Caco-2 (cell line): ENCODE measurements at places on chromosomes 5 and 9.

- DNase-seq: no peak
Measured at GRCh38 chr9:134503301-134504105, 138.1 kb upstream of the COL5A1 start.

DNA sequence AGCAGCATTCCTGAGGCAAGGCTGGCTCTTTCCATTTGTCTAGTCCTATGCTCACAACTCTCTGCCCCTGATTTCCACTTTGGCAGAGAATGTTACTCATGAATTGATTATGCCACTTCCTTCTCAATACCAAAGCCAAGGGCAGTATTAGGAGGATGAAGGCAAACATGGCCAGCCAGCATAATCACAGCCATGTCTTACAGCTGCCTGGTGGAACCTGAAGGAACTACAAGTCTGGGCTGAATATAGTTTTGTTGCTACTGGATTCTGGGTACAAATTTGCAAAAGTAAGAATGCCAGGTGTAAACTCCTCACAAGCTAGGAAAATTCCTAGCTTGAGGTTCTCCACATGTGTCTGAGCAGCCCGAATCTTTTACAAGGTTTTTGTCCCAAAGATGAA lies 4.2 kb downstream of the SIL1 start:
- DNase-seq: no peak

GRCh38 chr5:159971038-159971437 lies 37.9 kb upstream of the TTC1 start:
- DNase-seq: no peak

DNA sequence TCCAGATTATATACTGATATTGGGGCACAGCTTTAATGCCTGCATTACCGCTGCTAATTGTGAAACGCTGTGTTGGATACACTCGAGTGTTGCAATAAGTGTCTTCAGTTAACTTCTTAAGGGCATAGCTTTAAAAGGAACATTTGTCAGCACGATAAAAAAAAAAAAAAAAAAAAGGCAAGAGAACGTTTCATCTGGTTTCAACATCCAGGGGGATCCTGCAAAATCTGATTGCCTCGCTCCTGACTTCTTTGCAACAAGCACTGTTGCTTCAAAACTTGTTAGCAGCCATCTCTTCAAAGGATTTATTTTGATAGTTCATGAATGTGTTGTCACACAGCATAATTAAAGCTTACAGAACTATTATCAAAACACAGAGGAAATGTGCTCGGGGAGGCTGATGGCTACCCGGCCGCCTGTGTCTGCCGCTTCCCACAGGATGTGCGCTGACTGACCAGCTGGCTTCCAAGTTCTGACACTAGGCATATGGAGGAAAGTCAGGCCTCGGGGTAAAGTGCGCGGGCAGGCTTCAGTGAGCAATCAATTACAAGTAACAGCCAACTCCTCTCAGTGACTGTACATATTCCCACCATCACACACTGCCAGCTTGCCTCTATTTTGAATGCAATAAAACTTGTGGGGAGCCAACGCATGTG lies 77.7 kb downstream of the EBF1 start:
- no peak for DNase-seq

DNA sequence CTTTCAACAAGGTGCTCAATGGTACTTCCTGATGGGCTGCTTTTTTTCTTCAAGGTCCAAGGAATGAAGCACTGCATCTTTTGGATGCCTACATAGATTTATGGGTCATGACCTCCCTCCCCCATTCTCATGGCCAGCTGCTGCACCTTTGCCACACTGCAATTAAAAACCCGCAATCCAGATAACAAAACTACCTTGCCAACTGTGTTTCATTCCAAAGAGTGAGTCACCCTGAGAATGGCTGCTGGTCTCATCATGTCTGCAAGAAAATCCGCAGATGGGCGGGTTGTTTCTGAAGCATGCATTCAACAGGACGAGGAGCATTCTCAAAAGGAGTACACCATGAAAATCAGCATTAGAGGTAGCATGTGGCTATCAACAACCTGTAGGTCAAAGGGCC lies 139.8 kb downstream of the ELAVL2 start:
- DNase-seq: no peak

DNA sequence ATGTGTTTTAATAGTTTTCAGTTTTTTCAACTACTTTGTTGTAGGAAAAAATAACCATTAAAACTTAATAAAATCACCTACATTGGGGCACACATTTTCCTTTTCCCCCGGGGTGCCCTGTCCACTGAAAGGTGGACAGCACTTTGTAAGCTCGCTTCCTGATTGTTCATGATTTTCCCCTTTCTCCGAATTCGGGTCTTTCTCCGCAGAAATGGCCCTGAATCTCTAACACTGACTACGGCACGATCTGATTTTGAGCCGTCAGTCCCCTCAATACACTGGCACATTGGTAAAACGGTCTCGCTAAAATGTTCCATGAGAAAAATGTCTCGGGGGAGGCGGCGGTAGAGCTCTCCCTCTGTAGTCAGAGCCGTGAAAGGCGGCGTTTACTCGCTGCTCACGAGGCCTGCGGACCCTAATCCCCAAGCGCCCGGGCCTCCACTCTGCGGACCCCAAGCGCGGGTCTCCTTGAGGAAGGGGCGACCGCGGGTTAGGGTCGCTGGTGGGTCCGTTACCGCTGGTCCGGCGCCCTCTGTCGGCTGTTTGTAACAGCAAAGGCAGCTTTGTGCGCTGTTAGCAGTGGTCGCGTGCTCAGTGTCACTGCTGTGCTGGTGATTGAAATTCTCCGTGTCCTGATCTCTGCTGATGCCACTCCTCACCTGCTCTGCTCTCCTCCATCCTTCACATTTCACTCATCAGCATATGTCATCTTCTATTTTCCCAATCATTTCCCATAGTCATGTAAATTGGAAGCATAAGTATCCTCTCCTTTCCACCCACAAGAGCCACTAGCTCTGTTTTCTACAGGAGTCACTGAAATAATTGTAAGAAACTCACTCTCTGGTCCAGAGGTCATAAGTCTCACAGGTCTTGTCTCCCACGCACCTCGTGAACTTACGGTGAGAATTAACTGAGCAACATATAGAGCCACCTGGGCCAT lies 10.8 kb upstream of the IFNA2 start:
- DNase-seq: no peak

DNA sequence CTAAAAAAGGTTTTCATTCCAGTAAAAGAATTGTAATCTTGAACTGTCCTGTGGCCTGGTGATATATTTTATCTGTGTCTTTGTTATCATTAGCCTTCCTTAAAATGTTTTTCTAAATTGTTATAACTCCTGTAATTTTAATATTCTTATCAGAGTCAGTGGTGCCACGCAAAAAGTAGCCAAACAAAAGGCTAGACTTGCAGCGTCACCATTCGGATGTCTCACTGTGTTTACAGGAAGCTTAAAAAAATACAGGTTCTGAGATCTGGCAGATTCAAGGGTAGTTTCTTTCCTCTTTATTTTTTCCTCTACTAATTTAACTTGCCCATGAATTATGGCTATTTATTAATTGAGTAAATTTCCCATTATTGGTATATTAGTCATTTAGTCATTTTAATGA lies 362.3 kb downstream of the MAT2B start:
- DNase-seq: no peak

- no peak for DNase-seq
Measured at GRCh38 chr5:142780871-142781270, 10.7 kb downstream of the ARHGAP26 start.

DNA sequence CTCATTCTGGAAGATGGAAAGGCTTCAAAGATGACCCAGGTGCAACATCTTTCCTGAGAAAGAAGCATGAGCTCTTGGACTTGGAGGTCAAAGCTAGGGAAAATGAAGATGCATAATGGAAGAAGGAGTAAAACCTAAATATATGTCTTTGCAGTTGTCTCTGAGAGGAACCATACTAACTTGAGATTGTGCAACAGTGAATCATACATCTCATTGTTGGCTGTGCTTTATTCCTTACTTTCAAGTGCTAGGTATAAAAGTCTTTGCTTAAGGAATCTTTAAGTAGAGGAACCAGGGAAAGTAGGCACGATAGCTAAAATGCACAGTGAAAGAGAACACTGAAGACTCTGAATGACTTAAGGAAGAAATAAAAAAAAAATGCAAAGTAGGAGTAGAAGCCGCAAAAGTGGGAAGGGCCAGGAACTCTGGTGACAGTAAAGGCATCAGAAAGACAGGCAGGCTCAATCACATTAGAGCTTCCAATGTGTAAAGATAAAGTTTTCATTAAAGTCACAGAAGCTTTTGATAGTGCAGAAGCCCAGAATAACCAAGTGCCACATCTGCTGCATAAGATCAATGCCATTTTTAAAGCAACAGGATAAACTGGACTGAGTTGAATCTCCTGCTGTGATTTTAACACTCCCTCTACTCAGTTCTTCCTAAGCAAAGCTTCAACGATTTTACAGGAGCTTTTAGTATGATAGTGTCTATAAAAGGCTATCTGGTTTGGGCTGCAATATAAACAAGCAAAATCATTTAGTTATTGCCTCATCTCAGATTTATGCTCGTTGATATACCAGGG lies 432.3 kb upstream of the EDIL3 start:
- no peak for DNase-seq

DNA sequence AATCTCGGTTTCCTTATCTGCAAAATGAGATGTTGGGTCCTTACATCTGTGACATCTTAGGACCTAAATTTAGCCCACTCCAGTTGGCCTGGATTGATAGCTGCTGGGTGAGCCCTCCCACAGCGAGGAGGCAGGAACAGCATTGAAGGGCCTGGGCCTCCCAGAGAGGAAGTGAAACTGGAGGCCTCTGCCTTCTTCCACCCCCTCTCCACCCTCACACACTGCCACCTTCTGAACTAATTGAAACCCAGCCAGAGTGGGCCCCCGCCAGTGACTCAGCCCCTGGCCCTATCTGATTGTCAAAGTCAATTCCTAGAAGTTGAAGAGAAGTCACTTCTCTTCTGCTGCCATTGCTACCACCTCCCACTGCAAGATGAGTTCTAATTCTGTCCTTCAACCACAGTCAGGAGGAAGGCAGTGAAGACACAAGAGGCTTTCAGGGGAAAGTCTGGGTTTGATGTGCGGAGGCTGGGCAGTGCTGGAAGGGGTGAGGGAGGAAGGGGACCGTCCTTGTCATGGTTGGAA lies 55.2 kb upstream of the NEK6 start:
- DNase-seq: peak; percentile 30

- peak; percentile 94 for DNase-seq
Measured at GRCh38 chr9:110126986-110127864, 80.7 kb downstream of the C9orf152 start.

DNA sequence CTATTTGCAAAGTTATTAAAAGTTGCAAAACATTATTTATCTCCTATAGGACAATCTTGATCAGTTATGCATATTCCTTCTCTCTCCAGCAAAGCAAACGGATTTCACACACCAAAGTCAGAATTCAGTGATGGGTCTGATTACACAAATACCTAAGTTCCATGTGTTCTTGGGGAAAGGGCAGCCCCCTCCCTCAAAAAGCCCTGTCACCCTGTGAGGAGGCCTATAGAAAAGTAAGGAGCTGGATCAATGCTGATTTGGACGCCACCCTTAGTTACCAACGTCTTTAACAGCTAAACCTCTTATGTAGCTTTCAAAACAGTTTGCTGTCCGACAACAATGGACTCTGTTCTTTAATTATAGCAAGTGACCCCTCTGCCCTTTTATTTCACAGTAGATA lies 6.4 kb downstream of the ZNF608 start:
- no peak for DNase-seq
